ENCODE measurements at places on chromosomes 4 and X. TPM values are rescaled to one million over a fixed set of nuclear protein-coding genes. Genes with fewer than 3 reads are reported as not detected.

DNA sequence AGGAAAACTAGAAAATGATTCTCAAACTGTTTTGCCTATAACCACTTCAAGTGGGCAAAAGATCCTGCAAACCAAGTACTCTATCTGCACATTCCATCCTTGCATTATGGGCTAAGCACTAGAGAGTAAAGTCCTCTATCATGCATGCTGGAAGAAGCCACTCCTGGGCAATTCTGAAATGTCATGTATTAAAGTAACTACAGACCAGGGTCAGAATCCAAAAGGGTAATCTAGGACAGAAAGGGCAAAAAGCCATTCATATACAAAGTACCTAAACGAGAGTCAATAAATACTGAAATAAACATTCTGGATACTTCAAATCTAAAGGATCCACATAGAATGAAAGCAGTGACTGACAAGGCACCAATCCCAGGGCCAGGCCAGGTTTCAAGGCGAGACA is 1.0 kb downstream of the SNX12 start:
- DNase-seq, result no peak

GRCh38 chr4:57136281-57136680 is 26.1 kb upstream of the IGFBP7 start:
- no peak for DNase-seq

The TMEM128 gene
- 21.5 TPM for total RNA-seq

GRCh38 chr4:26701095-26701494 is 117.2 kb downstream of the TBC1D19 start:
- no peak for DNase-seq

DNA sequence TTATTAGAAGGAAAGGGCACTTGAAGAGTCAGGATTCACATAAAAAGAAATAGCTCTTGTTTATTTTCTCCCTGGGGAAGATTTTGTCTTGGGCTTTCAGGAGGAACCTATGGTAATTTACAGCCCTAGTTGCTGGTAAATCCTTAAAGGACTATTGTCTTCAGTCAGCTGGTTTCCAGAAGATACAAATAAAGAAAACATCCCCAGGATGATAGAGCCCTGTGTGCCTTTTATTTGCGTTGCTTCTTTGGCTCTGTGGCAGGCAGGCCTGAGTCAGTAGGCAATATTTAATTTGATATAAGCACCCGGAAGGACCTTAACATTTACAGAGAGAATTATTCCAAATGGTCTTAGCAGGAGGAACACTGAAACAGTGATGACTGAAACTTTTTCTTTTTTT is 131.0 kb upstream of the SLC34A2 start:
- DNase-seq, result no peak

DNA sequence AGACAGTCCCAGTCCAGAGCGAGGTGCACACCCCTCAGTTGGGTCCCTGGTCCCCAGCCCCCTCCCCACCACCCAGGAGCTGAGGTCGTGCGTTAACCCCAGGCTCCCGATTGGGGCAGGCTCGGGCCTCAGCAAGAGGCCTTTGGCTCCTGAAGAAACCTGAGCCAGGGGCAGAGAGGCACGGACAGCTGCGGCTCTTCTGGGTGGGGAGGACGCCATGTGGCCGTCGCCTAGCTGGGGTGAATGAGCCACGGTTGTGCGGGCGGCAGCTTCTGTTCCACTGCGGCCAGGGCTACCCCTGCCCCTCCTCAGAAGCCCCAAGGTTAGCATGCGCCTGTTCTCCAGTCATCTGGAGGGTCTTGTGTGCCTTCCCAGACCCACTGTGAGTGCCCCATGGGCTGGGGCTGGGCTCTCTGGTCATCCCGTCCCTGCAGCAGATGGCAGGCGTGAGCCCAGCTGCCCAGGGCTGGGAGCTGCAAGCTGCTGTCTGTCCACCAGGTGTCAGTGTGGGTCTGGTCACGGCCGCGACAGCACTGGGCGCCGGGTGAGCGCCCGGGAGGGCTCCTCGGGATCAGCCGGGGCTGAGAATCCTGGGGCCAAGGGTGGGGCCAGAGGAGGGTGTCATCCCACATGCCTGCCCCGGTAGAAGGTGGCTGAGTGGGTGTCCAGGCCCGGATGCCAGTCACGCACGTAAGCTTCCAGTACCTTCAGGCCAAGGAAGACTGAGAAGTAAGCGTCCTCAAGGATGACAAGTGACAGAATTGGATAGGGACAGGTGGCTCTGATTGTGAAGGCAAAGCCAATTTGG is 21.9 kb downstream of the ATP2B3 start:
- DNase-seq, result peak; percentile 63

DNA sequence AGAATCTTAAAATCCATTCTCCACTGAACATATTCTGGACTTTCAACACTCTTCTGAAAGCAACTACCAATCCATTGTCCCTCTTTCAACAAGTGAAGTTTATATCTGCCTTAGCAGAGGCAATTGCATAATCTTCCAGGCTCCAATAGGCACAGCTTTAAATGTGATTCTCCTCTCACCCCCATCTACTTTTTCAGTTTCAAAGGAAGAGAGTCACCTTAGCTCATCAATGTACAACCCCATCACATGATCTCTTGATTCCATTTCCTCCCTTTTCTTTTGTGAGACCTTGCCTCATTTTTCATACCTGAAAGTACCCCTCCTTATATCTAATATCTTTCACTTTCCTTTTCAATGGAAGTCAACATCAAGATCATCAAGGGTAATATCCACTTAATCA is 921.7 kb upstream of the EPHA5 start:
- DNase-seq, result no peak

- DNase-seq, result no peak
Measured at GRCh38 chr4:90317785-90318184, 190.6 kb downstream of the CCSER1 start.
